ENCODE measurements at places on chromosomes 6 and 20. TPM values are rescaled to one million over a fixed set of nuclear protein-coding genes. Genes with fewer than 3 reads are reported as not detected.

GRCh38 chr6:169235286-169235685 is 18.4 kb downstream of the THBS2 start:
- no peak for DNase-seq

DNA sequence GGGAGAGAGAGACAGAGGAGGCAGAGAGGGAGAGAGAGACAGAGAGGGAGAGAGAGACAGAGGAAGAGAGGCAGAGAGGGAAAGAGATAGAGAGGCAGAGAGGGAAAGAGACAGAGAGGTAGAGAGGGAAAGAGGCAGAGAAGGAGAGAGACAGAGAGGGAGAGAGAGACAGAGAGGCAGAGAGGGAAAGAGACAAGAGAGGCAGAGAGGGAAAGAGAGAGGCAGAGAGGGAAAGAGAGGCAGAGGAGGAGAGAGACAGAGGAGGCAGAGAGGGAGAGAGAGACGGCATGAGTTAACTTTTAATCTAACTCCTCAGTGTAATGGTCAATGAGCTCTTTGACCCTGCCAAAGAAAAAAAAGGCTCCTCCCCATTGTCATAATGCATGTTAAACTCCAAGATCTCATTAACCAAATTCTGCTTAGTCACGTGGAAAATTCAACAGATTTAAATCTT is 7.1 kb downstream of the ELOVL2 start:
- no peak for DNase-seq

- no peak for DNase-seq
These were observed 88.1 kb upstream of the IYD start for GRCh38 chr6:150280703-150281102.

DNA sequence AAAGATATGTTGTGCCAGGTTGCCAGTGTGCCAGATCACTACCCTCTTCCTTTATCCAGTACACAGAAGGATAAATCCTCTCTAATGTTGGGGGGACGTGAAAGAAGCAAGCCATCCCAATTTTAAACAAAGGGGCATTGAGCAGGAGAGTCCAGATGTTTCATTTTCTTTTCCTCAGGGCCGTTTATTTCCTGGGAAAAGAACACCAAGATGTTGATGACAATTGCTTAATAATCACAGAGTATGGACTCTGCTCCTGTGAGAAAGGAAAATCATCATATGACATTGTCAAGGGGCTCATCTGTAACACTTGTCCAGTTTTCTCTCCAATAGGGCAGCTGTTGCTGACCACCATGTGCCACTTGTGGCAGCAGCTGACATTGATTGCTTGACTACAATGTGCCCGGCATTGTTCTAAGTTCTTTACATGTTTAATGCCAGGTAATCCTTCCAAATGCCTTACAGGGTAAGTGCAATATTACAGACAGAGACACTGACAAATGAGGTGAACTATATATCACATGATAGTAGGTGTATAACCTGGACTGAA is 161.4 kb downstream of the CD109 start:
- no peak for DNase-seq

DNA sequence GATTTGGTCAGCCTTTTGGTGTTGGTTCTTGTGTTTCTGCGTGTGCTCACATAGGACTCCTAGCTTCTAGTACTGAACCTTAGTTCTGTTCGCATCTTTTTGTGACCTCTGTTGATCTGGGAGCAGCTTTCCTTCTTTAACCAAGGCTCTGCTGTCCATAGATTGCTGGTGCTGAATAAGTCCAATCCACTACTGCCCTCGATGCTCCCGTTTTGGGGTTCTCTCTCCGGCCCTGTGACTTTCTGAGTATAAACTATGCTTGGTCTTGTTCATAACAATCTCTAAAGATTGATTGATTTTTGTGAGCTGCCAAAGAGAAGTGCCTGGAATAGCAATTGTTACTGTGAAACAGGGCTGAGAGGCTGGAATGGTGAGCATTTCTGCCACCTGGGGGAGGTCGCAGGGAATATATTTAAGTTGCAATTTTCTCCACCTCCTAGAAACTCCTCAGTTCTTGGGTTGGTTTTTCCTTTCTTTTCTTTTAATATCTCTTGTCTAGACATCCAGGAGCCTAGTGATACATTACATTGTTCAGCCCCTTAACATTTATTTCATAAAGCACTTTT is 422.9 kb upstream of the CHD6 start:
- DNase-seq: no peak

- no peak for DNase-seq
These were observed 56.9 kb downstream of the LYRM2 start for GRCh38 chr6:89581689-89582088.

TRAM2 gene
- total RNA-seq: 3.2 TPM

NCOA3 gene
- total RNA-seq: 25.5 TPM

HLA-DOB gene
- total RNA-seq: 0.26 TPM

DACT2 gene
- total RNA-seq: 0.26 TPM

BCLAF1 gene
- total RNA-seq: 71.6 TPM

EGFL8 gene
- total RNA-seq: 0.26 TPM

All from bronchial epithelial cell (primary cell).